ENCODE measurements at places on chromosomes 7 and 10.

- peak; percentile 22 for DNase-seq
These were observed 866 bp downstream of the CNOT4 start for GRCh38 chr7:135508883-135509588.

DNA sequence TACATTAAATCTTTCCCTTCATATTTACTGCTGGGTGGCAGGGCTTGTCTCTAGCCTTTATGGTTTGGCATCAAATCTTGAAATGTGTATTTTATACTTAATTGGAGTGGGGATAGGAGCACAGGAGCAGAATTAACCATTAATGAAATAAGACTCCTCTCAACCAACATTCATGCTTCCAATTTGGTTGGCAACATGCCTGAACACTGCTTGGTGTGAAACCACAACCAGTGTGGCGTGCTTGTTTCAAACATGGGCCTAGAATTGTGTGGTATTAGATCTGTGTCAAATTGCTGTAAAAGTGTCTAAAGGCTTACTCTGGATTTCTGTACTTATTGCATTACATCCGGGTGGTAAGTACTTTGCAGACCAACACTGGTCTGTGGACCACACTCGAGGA, 25.1 kb upstream of the VPS41 start:
- DNase-seq, result no peak

- no peak for DNase-seq
These were observed 245.5 kb upstream of the STEAP1 start for GRCh38 chr7:89908736-89909135.

DNA sequence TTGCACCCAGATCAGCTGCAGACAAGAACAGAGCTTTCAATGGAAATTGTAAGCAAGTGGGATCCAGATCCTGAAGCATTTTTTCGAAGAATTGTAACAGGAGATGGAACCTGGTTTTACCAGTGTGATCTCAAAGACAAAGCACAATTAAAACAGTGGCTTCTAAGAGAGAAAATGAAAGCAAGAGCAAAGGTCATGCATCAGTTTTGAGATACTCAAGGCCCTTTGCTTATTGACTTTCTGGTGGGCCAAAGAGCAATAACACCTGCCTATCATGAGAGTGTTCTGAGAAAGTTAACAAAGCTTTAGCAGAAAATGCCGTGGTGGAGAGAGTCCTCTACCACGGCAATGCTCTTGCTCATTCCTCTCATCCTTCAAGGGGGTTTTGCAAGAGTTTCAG, 194.8 kb downstream of the TMEM178B start:
- no peak for DNase-seq

GRCh38 chr10:122140461-122140902, 130.6 kb upstream of the BTBD16 start:
- DNase-seq, result no peak

- DNase-seq, result no peak
These were observed 147.1 kb upstream of the LYZL1 start for GRCh38 chr10:29141761-29142160.

- DNase-seq, result no peak
These were observed 1086.9 kb downstream of the XPNPEP1 start for GRCh38 chr10:108836362-108836761.

- DNase-seq, result no peak
These were observed 14.2 kb upstream of the NMT2 start for GRCh38 chr10:15182540-15183207.

DNA sequence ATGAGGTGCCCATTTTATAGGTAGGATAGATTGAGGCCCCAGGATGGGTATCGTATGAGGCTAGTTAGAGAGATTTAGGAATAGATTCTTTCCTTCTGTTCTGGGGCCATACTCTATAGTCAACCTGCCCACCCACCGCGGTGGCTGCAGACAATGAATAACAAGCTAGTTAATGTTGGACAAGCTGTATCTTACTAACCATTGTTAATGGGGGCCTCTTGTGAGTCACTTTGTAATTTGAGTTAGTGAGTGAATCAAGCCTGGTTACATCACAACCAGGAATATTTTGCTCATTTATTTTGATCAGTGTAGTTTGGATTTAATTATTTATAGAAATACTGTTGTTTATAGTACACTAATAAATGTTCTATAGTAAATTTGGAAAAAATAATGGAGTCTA, 7.3 kb downstream of the SORCS3 start:
- DNase-seq, result no peak

GRCh38 chr10:125811251-125811650, 11.8 kb downstream of the UROS start:
- DNase-seq, result no peak

GRCh38 chr10:67659497-67659896, 36.5 kb downstream of the CTNNA3 start:
- DNase-seq, result no peak
